DMS53 (cell line): ENCODE measurements at places on chromosomes 1 and 21.
A peak's percentile ranks its signal among the peaks of the same experiment; 100 is the strongest.

- DNase-seq, result no peak
Observed at GRCh38 chr21:42829954-42830353, 49.4 kb downstream of the WDR4 start.

- DNase-seq, result peak; percentile 50
Observed at GRCh38 chr1:17717594-17718535, 37.3 kb upstream of the ACTL8 start.

DNA sequence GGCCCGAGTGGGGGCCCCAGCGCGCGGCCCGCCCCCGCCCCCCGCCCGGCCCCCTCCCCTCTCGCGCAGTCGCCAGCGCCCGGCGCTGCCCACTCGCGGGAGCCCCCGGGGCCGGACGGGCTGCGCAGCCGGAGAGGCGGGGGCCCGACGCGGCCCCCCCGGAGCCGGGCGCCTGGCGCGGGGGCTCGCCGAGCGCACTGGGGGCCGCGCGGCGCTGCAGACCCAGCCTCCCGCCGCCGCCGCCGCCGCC is 146 bp upstream of the ZNF362 start:
- DNase-seq, result no peak

- DNase-seq, result no peak
Observed at GRCh38 chr21:19692231-19692630, 1288.6 kb upstream of the TMPRSS15 start.

GRCh38 chr1:228472655-228473054 is 14.5 kb upstream of the RNF187 start:
- DNase-seq, result no peak

GRCh38 chr1:9671377-9672140 is 20.0 kb downstream of the PIK3CD start:
- peak; percentile 89 for DNase-seq

DNA sequence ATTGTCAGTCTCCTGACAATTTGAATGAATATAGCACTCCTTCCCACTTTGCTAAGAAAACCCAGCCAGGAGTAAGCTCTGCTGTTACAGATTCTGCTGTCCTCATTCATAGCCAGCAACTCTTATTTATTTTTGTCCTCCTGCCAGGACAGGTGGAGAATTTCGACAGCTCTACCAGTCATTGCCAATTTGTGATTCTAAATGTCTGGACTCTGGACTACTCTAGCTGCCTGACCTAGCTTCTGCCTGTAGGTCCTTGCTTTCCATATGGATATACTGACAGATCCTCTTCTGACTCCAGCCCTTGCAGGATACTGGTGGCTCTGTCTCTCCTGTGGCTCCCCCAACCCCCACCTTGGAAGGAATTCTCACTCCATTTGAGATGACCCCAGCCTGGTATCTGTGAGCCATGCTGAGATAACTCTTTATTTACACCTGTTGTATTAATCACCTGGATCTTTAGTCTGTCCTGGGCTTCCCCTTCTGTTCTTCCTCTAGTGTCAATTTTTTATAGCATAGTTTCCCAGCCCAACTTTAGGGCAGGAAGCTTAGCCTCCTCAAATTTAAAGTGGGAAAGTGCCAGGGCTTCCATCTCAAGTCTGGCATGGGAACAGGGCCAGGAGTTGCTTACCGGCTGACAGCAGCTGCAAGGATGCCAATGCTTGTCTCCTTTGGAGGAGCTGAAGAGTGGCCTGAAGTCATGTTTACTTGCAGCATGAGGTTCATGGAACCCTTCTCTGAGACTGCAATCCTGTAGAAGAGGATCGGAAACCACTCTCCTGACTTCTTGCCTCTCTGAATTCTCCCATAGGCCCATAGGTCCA is 6.7 kb downstream of the PM20D1 start:
- no peak for DNase-seq
